ENCODE measurements at places on chromosomes 4 and X. TPM values are rescaled to one million over a fixed set of nuclear protein-coding genes. Genes with fewer than 3 reads are reported as not detected.

GRCh38 chrX:111671668-111672067 is 9.3 kb upstream of the ALG13 start:
- DNase-seq: no peak

DNA sequence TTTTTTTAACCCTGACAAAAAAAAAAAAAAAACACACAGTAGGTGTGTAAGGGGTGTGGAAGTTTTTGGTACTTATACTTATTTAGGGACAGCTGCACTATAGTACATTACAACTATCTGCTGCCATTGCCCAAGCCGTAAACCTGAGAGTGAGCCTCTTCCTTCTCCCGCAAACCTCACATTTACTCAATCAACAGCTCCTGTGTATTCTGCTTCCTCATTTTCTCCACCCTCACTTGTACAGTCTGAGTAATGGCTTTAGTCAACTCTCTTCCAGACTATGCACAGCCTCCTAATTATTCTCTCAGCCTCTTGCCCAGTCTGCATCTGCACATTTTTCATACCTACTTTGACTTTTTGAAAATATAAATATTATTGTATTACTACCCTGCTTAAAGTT is 362.0 kb downstream of the ADAM29 start:
- DNase-seq: no peak

GRCh38 chr4:148857239-148857972 is 415.2 kb upstream of the NR3C2 start:
- no peak for DNase-seq

DNA sequence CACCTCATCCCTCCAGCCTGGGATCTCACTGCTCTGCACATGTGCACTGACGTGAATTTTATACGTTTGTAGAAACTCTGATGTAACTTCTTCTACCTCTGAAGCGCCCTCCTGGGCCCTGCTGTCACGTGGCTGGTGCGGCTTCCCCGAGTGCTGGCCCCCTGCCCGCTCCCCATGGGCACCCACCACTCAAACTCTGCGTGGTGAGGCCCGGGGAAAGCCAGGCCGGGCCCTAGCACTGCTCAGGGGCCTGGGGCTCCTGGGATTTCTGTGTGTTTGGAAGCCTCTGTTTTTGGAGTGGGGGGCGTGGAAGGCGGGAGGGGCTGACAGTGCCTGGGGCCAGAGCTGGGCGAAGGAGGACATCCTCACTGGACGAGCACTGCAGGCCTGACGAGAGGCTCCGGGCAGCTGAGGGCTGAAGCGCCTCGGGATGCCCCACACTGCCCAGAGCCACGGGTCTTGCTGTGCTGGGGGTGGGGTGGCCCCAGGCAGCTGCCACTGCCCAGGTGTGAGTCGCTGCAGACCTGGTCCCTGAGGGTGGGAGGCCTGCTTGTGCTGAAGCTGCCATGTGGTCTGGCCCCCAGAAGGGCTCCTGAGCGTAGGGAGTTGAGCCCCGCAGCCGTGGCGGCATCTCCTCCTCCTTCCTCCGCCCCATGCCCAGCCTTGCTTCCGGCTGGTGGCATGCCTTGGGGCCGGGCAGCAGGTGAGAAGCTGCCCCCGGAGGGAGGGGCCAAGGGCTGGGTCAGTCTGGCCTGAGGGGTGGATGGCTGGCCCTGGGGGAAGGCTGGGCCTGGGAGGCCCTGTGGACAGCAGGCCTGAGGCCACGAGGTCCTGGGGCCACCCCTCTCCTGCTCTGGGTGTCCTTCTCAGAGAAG is 7.7 kb downstream of the NAT8L start:
- DNase-seq: no peak

GRCh38 chr4:86294883-86295282 is 65.0 kb downstream of the MAPK10 start:
- DNase-seq: no peak

GRCh38 chrX:78839711-78840110 is 92.2 kb downstream of the LPAR4 start:
- DNase-seq: no peak

DNA sequence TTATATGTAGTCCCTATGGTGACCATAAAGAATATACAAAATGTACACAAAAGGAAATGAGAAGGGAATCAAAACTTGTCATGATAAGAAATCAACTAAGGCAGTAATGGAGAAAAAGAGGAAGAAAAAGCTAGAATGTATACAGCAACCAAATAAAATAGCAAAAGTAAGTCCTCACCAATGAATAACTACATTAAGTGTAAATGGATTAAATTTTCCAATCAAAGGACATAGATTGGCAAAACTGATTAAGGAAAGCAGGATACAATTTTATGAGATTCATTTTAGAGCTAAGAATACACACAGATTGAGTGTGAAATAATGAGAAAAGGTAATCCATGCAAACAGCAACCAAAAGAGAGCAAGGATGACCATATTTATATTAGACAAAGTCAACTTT is 157.4 kb downstream of the TET2 start:
- no peak for DNase-seq

DNA sequence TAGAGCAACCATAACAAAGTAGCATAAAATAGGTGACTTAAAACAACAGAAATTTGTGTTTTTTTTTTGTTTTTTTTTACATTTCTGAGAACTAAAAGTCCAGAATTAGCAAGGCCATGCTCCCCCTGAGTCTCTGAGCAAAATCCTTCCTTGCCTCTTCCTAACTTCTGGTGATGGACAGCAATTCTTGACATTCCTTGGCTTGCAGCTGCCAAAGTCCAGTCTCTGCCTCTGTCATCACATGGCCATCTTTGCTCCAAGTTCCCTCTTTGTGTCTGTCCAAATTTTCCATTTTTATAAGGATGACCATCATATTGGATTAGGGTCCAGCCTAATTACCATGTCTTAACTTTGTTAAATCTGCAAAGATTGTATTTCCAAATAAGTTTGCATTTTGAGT is 407.2 kb downstream of the PDHA2 start:
- DNase-seq: no peak

GRCh38 chr4:70196857-70197256 is 1.3 kb downstream of the ODAM start:
- DNase-seq: no peak

GRCh38 chr4:166655705-166656104 is 578.6 kb downstream of the SPOCK3 start:
- no peak for DNase-seq

GRCh38 chr4:118112117-118113046 is 78.1 kb downstream of the NDST3 start:
- no peak for DNase-seq

DNA sequence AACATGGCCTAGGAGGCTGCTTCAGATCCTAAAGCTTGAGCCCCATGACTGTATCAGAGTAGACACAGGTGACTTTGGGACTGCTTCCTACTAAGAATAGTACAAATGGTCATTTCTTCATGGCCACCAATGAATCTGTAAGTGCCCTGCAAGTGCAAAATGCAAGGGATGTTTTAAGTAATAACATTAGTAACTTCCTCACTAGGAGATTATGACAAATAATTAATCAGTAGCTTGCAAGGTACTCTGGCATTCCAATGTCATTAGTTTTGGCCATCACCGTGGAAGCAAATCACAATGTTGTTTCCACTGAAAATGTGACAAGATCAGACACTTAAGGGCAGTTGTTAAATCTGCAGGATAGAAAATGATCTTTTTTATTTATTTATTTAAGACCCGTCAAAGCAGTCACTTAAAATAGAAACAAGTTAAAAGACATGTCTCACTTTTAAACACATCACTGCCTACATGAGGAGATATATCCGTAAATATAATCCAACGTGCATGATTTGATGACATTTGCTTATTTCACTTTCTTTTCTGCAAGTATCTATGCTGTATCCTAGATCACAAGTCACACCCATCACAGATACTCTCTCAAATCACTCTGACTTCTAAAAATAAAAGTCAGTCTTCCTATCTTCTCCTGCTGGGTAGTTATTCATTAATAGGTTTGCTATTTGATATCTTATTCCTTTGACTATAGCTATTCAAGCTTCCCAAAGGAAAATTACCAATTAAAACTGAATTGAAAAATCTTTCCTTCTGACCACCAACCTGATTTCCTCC is 400.6 kb downstream of the IL15 start:
- no peak for DNase-seq

DNA sequence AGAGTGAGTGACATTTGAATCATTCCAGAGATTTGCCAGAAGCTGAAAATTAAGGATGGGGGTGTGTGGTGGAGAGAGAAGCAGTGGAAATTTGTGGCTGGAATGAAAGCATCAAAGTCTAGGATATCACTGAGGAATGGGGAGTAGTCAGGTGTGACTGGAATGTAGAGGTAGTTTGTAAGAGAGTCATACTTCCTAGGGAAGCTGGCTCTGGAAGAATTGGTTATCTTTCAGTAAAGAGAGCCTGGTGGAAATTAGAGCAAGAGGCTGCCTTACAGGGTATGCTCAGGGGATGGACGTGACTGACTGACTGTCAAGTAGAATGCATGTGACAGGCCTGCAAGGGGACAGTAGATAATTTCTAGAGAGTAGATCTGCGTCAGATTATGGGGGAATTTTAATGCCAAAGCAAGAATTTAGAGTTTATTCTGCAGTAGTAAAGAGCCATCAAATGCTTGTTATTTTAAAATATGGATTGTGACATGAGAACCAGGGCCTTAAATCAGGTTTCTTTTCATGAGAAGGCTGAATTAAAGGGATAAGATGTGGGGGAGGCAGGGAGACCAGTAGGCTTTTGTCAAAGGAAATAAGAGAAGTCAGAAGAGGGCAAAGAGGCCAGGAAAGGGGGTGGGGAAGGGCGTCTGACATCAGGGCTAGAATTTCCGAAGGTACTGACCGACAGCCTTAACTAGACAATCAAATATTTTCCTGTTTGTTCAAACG is 109.9 kb downstream of the AFF1 start:
- DNase-seq: no peak

GRCh38 chr4:71526637-71527406 is 188.0 kb downstream of the SLC4A4 start:
- DNase-seq: no peak

GRCh38 chr4:37666625-37667071 is 19.5 kb downstream of the RELL1 start:
- peak; percentile 42 for DNase-seq

GRCh38 chr4:85024671-85025070 is 58.2 kb upstream of the WDFY3 start:
- no peak for DNase-seq

DNA sequence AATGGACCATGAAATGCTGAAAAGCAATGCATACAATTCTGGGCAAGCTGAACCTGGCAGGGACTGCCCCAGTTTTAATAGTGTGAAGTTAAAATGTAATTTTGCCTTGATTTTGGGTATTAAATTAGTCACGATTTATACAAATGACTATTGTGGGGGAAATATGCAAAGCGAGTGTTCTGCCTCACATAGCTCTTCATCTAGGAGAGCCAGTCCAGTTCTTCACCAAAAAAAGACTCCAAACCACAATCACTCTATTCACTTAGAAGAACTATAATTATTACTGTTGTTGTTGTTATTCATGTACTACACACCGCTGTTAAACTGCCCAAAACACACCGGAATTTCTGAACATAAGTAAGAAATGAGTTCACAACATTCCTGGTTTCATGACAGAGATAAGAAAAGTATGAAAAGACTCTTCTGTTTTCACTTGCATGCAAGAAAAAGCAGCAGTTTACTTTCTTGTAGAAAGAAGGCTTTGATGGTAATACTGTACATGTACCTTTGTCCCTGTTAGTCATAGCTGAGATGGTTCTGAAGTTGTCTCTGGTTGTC is 101.9 kb downstream of the QRFPR start:
- no peak for DNase-seq

The LANCL3 gene
- 0.16 TPM for total RNA-seq

The VEGFC gene
- total RNA-seq: 17.0 TPM

The ZNF630 gene
- 2.2 TPM for total RNA-seq

The GPR119 gene
- not detected for total RNA-seq

The NAP1L2 gene
- 0.48 TPM for total RNA-seq

The SLC16A2 gene
- total RNA-seq: 10.8 TPM

The TMEM164 gene
- total RNA-seq: 56.5 TPM
